ENCODE measurements at places on chromosomes 6 and 20.

- no peak for DNase-seq
Observed at GRCh38 chr6:136067731-136068341, 182.3 kb downstream of the MTFR2 start.

DNA sequence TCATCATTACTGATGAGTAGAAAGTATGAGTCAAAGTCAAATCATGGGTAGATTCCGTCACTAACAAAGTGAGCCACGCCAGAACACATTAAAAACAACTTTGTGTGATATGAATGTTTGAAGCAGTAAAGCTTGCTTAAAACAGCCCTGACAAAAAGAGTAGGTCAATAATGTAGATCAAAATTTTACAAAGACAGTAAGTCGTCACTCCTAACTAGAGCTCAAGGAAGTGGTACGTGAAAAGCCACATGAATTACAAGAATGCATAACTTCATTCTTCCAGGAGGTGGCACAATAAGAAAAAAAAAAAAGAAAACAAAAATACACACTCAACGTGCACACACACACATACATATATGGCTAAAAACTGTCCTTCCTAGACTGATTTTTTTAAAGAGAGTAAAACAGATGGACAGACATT lies 69.9 kb downstream of the HACE1 start:
- DNase-seq, result peak; percentile 11

- no peak for DNase-seq
Observed at GRCh38 chr6:36414481-36414880, 27.0 kb upstream of the ETV7 start.

- no peak for DNase-seq
Observed at GRCh38 chr6:12012038-12012557, at the start of gene HIVEP1. Gene HIVEP1, plus strand, starts transcription at chr6:12012312. Its CDS starts 3,317 bp downstream, at chr6:12015629.

GRCh38 chr6:111989743-111990142 lies 64.2 kb upstream of the CCN6 start:
- DNase-seq, result peak; percentile 80

All from CD4-positive, alpha-beta T cell treated with Interleukin-6 at 100 ng/mL for 8 hours (primary cell).